ENCODE measurements at places on chromosomes 2 and 18. TPM values are rescaled to one million over a fixed set of nuclear protein-coding genes. Genes with fewer than 3 reads are reported as not detected.

- no peaks in the 10 kb centered on the region for H3K4me1 ChIP-seq
- no peak for DNase-seq
- peaks cover 3% of the 10 kb centered on the region for H3K27me3 ChIP-seq
- H3K36me3 ChIP-seq = peaks cover 18% of the 10 kb centered on the region
Observed at GRCh38 chr18:75198036-75198435, 10.9 kb downstream of the PTGR3 start.

DNA sequence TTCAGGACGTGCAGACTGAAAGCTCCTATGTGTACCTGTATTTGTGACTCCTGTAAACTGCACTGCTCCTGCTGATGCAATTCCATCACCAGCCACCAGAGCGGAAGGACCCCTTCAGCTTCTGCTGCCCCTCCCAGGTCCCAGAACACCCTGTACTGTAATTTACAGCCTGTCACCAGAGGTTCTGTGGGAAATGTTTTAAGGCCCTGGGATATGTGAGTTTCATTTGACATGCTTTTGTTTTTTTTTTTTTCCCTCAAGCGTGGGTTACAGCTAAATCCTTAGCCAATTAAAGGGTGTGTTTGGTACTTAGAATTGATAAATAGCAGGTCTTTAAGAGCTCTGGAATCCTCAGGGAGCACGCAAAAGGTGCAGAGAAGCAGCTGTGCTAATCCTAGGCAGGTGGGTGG, 79.4 kb downstream of the KCTD1 start:
- no peak overlapping the region for H3K27ac ChIP-seq
- no peak for DNase-seq
- H3K4me1 ChIP-seq = no peaks in the 10 kb centered on the region

GRCh38 chr2:150376553-150377335, 110.7 kb downstream of the RND3 start:
- H3K4me3 ChIP-seq = no peak overlapping the region
- H3K27me3 ChIP-seq = no peaks in the 10 kb centered on the region
- no peaks in the 10 kb centered on the region for H3K4me1 ChIP-seq
- DNase-seq = no peak

DNA sequence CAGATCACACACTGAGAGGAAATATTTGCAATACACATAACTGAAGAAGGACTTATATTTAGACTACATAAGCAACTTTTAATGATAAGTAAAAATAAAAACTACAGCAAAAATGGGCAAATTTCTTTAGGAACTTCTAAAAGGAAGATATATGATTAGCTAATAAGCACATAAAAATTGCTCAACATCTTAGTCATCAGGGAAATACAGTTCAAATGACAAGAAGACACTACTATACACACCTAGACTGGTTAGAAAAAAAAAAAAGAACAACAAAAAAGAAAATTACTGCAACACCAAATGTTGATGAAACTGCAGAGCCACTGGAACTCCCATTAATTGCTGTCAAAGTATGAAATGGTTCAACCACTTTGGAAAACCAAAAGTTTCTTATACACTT, 1247.5 kb upstream of the ACVR2A start:
- H3K4me1 ChIP-seq = no peaks in the 10 kb centered on the region
- no peak overlapping the region for H3K4me3 ChIP-seq
- DNase-seq = no peak
- no peaks in the 10 kb centered on the region for H3K36me3 ChIP-seq

FECH gene
- 17.4 TPM for total RNA-seq

SERPINB4 gene
- not detected for total RNA-seq

GRCh38 chr2:160694631-160695030, 201.0 kb upstream of the RBMS1 start:
- no peak for DNase-seq
- no peaks in the 10 kb centered on the region for H3K4me1 ChIP-seq
- no peak overlapping the region for H3K4me3 ChIP-seq
